ENCODE measurements at places on chromosomes 6 and 20. TPM values are rescaled to one million over a fixed set of nuclear protein-coding genes. Genes with fewer than 3 reads are reported as not detected.

DNA sequence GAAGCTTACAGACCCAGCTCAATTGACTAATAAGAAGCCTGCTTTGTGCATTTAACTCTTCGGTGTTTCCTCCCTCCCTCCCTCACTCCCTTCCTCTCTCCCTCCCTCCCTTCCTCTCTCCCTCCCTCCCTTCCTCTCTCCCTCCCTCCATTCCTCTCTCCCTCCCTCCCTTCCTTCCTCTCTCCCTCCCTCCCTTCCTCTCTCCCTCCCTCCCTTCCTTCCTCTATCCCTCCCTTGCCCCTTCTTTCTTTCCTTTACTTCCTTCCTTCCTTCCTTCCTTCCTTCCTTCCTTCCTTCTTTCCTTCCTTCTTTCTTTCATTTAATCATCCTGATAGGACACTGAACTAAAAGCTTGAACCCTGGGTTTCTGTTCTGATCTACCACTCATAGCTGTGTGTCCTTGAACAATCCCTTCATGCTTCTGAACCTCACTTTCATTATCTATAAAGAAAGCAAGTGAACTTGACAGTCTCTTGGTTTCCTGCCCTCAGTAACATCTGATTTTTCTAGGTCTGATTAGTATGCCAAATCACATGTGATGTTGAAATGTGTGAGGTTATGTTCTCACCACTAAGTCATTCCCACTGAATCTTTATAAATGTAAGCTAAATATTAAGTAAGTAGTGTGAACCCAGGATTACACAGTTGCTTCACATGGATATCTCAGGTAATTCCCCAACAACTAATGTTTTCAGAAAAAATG is 132.3 kb upstream of the BMP2 start:
- no peak for DNase-seq
- H3K27me3 ChIP-seq = no peaks in the 10 kb centered on the region
- no peaks in the 10 kb centered on the region for H3K36me3 ChIP-seq
- no peak overlapping the region for H3K27ac ChIP-seq

- H3K36me3 ChIP-seq = no peaks in the 10 kb centered on the region
- peak overlapping the region; percentile 36 for H3K4me3 ChIP-seq
- H3K4me1 ChIP-seq = peaks cover 5% of the 10 kb centered on the region
- DNase-seq = peak; percentile 85
- H3K27me3 ChIP-seq = no peaks in the 10 kb centered on the region
Observed at GRCh38 chr20:34215711-34216381, 25.4 kb upstream of the ASIP start.

DNA sequence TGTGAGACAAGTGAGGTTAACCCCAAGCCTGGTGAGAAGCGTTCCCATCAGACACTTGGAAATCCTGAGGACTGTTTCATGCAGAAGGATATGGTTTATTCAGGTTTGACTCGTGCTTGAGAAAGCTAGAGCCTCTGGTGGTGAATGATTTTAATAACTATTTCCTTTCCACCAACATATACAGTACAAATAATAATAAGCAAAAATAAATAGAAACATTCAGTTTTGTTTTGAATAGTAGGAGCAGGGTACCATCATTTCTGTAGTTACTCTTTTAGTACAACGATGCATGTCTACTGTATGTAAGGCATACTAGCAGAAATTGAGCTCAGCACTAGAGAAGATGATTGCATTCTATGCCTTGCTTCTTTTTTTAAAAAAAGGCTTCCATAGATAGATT is 33.5 kb downstream of the PLG start:
- no peaks in the 10 kb centered on the region for H3K36me3 ChIP-seq
- no peaks in the 10 kb centered on the region for H3K27me3 ChIP-seq
- H3K4me1 ChIP-seq = no peaks in the 10 kb centered on the region
- H3K27ac ChIP-seq = no peak overlapping the region

DNA sequence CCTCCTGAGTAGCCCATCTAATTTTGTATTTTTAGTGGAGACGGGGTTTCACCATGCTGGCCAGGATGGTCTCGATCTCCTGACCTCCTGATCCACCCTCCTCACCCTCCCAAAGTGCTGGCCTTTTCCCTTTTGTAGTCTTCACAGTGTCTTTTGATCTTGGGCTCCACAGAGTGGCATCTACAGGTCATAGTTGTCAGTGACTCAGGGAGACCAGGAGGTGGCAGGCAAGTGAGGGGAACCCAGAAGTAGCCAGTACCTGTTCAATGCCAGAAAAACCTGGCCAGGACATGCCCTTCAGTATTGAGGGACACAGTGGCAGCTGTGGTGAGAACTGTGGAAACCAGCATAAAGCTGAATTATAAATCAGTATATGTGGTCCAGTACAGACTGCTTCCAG is 19.6 kb downstream of the RPP21 start:
- H3K27ac ChIP-seq = no peak overlapping the region
- H3K4me3 ChIP-seq = no peak overlapping the region
- no peaks in the 10 kb centered on the region for H3K27me3 ChIP-seq
- no peaks in the 10 kb centered on the region for H3K36me3 ChIP-seq

DNA sequence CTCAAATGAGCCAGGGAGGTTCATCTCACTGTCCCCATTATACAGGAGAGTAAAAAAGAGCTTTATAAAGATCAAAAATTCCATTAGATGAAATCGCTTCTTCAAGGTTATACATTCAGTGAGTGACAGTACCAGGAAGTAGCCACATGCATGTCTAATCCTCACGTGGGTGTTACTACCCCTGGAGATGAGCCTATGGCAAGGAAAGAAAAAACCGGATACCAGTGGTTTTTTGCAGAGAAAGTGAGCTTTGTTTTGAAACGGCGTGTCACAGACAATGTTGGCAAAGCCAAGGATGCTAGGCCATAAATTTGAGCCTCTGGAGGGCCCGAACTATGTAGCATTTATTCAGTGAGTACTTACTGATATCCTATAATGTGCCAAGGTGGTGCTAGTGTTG is 215.0 kb upstream of the RIN2 start:
- H3K36me3 ChIP-seq = no peaks in the 10 kb centered on the region
- no peak for DNase-seq
- H3K27ac ChIP-seq = no peak overlapping the region

DNA sequence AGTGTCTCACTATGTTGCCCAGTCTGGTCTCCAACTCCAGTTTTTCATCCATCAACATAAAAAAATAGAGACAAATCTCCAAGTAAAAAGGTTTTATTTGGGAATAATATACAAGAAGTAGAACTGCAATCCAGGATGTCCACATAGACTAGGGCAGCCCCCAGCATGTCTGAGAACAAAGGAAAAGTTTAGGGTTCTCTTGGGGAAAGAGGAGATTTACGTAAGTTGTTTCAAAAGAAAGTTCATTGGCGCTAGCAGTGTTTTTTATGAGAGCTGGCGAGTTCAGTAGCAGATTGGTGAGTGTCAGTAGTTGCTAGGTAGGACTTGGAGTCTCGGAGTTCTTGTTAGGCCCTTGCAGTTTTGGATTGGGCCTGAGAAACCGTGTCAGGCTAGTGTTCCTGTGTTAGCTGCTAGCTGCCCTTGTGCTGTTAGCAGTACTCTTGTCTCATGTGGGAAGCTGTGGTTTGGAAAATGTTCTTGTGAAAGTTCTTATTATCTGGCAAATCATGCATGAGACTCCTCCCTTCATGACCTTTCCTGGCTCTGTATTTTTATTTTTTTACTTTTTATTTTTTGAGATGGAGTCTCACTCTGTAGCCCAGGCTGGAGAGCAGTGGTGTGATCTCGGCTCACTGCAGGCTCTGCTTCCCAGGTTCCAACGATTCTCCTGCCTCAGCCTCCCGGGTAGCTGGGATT is 24.7 kb downstream of the TTLL9 start:
- H3K27me3 ChIP-seq = no peaks in the 10 kb centered on the region
- peak; percentile 46 for DNase-seq
- no peak overlapping the region for H3K4me3 ChIP-seq
- no peaks in the 10 kb centered on the region for H3K36me3 ChIP-seq

DNA sequence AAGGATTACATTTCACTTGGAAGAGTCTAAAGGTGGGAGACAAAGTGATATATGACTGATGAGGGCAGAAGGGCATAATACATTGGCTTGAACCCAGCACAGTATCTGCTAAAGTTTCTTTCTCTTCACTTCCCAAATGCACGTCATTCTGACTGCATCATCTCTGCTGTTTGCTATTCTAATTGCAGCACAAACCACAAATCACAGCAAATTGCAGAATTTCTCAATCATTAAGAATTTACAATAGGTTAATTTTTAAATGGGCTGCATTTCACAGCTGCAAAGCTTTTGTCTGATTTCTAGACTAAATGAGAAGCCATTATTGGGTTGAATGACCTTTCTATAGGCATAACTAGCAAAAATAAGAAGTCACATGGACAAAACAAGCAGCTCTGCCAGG is 337.0 kb downstream of the RNGTT start:
- H3K4me3 ChIP-seq = no peak overlapping the region
- H3K27ac ChIP-seq = no peak overlapping the region
- H3K27me3 ChIP-seq = no peaks in the 10 kb centered on the region
- no peaks in the 10 kb centered on the region for H3K4me1 ChIP-seq

DNA sequence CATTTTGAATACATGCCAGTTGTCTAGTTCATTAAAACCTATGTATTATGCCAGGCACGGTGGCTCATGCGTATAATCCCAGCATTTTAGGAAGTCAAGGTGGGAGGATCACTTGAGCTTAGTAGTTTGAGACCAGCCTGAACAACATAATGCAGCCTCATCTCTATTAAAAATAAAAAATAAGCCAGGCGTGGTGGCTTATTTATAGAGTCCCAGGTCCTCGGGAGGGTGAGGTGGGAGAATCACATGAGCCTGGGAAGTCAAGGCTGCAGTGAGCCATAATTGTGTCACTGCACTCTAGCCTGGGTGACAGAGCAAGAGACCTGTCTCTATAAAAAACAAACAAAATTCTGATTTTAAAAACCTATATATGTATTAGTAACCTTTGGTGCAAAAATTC is 27.5 kb downstream of the ORC3 start:
- peaks cover 7% of the 10 kb centered on the region for H3K36me3 ChIP-seq
- H3K27ac ChIP-seq = no peak overlapping the region
- H3K4me1 ChIP-seq = no peaks in the 10 kb centered on the region
- DNase-seq = no peak
- no peaks in the 10 kb centered on the region for H3K27me3 ChIP-seq

GRCh38 chr6:130946076-130946475 is 117.0 kb downstream of the EPB41L2 start:
- DNase-seq = no peak
- no peaks in the 10 kb centered on the region for H3K36me3 ChIP-seq
- no peak overlapping the region for H3K27ac ChIP-seq
- H3K4me1 ChIP-seq = no peaks in the 10 kb centered on the region
- no peak overlapping the region for H3K4me3 ChIP-seq
- H3K27me3 ChIP-seq = no peaks in the 10 kb centered on the region

GRCh38 chr6:22153384-22154158 is 143.3 kb downstream of the PRL start:
- no peaks in the 10 kb centered on the region for H3K36me3 ChIP-seq
- no peak overlapping the region for H3K4me3 ChIP-seq
- DNase-seq = no peak
- H3K4me1 ChIP-seq = peaks cover 5% of the 10 kb centered on the region
- H3K27ac ChIP-seq = no peak overlapping the region

- H3K4me1 ChIP-seq = no peaks in the 10 kb centered on the region
- H3K27me3 ChIP-seq = no peaks in the 10 kb centered on the region
- no peak for DNase-seq
- no peaks in the 10 kb centered on the region for H3K36me3 ChIP-seq
Observed at GRCh38 chr20:43904827-43905177, 9.8 kb upstream of the TOX2 start.

- H3K27ac ChIP-seq = no peak overlapping the region
- no peaks in the 10 kb centered on the region for H3K36me3 ChIP-seq
- H3K27me3 ChIP-seq = no peaks in the 10 kb centered on the region
- no peak overlapping the region for H3K4me3 ChIP-seq
- H3K4me1 ChIP-seq = no peaks in the 10 kb centered on the region
- DNase-seq = no peak
Observed at GRCh38 chr20:63454731-63455567, 17.5 kb downstream of the KCNQ2 start.

- no peak overlapping the region for H3K4me3 ChIP-seq
- no peaks in the 10 kb centered on the region for H3K27me3 ChIP-seq
- no peak for DNase-seq
- peaks cover 5% of the 10 kb centered on the region for H3K4me1 ChIP-seq
- H3K36me3 ChIP-seq = no peaks in the 10 kb centered on the region
Observed at GRCh38 chr20:4681401-4681800, 40.3 kb upstream of the PRND start.

Gene LY86
- 6.1 TPM for total RNA-seq

Gene NFATC2
- 3.4 TPM for total RNA-seq

Gene CFB
- total RNA-seq = 23.4 TPM

Gene RUNX2
- 0.55 TPM for total RNA-seq

Gene CRISP3
- total RNA-seq = 0.47 TPM

Gene CCN2
- total RNA-seq = 63.2 TPM

Gene GTF2H4
- 10.9 TPM for total RNA-seq

Gene SLC16A10
- 48.8 TPM for total RNA-seq

Data from pancreas (tissue), 10 donors.